ENCODE measurements at places on chromosomes 6 and 20.
A peak's percentile ranks its signal among the peaks of the same experiment; 100 is the strongest.

DNA sequence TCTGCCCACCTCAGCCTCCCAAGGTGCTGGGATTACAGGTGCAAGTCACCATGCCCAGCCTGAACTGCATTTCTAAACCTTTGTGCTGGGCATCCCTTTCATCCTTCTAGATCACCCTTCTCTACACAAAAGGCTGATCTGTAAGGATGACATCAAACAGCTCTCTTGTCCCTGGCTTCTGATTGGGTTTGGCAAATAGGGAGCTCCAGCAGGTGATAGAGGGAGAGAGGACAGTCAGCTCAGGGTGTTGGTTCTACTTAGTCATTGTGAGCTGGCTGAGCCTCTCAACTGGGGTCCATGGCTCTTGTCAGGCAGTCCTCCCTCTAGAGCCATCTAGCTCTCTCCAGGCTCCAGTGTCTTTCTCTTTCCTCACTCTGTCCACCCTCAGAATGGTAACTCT is 237.6 kb upstream of the JARID2 start:
- no peak for DNase-seq

DNA sequence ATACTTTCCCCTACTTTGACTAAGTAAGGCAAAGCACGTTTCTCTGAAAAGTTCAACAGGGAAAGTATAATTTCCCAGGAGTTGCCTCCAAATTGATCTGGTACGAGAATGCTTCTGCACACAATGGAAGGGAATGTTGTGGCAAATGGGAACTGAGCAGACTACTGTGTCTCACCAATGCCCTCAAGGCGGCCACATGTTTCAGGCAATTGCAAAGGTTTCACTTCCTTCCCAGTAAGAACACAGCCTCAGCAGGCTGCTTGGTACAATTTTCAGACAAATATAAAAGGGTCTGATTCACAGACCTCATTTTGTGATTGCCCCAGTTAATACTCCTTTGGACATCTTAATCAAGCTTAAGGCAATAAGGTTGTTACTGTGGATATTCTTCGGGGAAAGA is 71.2 kb downstream of the KIAA0319 start:
- DNase-seq: no peak

DNA sequence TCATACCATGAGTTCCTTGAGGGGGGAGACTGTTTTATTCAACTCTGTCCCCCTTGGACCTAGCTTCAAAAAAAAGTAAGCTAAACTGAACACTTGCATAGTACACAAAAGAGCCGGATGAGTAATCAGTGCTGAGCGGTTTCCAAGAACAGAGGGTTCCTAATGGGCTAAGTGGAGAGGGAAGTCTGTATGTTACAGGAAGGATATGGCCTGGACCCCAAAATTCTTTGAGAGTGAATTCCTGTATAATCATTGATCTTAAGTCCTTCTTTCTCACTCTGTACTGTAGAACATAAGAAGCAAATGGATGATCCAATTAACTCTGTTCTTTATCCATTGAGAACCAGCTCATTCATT is 324.7 kb upstream of the CNR1 start:
- DNase-seq: no peak

DNA sequence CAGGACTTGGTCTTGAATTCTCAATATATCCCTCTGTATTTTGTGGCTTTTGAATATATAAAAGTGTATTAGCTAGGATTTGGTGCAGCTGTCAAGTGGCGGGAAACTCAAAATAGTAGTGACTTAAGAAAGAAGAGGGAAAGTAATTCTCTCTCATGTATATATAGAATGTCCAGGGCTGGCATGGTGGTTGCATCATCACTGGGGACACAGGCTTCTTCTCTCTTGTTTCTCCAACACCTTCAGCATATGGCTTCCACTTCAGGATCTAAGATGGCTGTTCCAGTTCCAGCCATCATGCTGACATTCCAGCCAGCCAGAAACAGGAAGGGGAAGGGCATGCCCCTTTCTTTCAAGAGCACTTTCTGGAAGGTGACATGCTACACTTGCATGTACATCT is 11.8 kb upstream of the GPR6 start:
- no peak for DNase-seq

DNA sequence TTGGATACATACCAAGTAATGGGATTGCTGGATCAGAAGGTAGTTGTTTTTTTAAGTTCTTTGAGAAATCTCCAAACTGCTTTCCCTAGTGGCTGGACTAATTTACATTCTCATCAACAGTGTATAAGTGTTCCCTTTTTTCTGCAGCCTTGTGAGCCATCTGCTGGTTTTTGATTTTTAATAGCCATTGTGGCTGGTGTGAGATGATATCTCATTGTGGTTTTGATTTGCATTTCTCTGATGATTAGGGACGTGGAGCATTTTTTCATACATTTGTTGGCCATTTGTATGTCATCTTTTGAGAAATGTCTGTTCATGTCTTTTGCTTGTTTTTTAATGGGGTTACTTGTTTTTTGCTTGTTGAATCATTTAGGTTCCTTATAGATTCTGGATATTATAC is 34.8 kb downstream of the TOP1 start:
- no peak for DNase-seq

DNA sequence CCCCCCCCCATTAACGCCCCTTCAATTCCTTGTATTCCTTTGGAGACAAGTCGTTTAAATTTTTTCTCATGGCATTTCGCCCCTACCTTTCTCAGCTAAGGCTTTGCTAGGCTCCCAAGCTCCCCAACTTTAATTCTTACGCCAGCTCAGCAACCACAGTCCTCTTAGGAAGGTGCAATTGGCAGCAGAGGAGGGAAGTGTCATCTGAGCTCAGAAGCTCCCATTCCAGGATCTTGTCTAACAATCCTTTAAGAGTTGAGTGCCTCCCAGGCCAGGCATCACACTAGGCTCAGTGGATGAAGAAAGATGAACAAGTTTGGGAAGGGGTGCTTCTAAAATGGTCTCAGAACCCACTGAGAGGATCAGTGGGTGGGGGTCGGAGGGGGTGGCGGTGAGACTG is 131.2 kb upstream of the AKAP12 start:
- DNase-seq: no peak

DNA sequence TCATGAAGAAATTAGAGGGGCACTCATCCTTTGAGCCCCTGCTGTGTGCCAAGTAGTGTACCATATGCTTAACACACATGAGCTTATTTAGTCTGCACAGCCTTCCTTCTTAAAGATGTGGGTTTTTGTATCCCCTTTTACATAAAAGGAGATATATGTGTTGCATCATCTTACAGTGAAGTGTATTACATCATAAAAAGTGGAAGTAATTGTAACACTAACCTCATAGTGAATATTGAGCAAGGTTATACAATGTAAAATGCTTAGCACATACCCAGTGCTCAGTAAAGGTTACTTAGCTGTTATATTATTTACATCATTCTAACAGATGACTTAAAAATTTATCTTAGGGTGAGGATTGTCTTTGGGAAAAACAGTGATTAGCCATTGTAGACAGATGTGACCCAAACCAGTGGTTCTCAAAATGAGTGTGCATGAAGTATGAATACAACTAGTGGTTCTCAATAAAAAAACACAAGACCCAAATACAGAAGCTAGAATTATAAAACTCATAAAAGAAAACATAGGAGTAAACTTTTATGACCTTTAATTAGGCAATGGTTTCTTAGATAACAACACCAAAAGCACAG is 3.8 kb upstream of the PIGU start:
- DNase-seq: no peak

GRCh38 chr6:167839343-167839742 is 12.6 kb downstream of the AFDN start:
- DNase-seq: no peak

DNA sequence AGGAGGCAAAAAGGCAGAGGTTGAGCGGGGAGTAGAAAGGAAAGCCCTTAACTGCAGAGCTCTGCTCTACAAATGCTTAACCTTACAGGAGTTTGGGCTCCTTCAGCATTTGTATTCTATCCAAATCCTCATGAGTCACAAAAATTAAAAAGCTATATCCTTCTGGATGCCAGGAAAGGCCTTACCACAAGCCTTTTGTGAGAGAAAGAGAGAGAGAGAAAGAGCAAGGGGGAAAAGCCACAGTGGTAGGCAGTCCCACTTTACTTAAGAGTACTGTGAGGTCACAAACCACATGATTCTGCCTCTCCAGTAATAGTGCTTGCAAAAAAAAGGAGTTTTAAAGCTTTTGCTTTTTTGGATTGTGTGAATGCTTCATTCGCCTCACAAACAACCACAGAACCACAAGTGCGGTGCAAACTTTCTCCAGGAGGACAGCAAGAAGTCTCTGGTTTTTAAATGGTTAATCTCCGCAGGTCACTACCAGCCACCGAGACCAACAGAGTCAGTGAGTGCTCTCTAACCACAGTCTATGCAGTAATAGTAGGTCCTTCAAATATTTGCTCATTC is at the start of gene RUNX2:
Gene RUNX2, plus strand, starts transcription at position 375 of the 567 bp plus-strand sequence. CDS start 397 bp downstream, outside the sequence.
- DNase-seq: no peak

DNA sequence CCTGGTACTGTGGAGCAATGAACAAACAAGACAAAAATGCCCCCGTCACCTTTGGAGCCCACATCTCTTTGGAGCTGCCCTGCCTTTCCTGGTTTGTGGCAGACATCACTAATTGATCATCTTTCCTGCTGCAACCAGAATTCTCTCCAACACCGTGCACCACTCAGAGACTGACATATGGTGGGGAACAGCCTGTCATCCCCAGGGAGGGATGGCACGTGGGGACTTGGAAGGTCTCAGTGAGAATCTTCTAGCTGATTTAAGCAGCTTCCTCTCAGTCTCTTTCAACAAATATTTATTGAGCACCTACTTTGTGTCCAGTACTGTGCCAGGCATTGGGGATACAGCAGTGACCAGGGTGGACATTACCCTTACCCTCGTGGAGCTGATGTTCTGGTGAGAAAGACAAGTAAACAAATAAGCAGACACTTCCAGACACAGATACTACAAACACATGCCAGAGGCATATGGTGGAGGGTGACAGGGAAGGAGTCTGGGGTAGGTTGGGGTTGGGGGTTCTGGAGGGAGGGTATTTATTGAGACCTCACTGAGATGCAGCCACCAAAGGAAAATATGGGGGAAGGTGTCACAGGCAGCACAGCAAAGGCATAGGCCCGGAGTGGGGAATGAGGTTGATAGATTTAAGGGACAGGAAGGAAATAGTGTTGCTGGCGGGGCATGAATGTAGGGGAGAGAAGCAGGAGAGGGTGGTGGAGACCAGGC is 82.3 kb downstream of the CEBPB start:
- no peak for DNase-seq

- no peak for DNase-seq
Observed at GRCh38 chr6:87723170-87724078, 21.4 kb upstream of the AKIRIN2 start.

DNA sequence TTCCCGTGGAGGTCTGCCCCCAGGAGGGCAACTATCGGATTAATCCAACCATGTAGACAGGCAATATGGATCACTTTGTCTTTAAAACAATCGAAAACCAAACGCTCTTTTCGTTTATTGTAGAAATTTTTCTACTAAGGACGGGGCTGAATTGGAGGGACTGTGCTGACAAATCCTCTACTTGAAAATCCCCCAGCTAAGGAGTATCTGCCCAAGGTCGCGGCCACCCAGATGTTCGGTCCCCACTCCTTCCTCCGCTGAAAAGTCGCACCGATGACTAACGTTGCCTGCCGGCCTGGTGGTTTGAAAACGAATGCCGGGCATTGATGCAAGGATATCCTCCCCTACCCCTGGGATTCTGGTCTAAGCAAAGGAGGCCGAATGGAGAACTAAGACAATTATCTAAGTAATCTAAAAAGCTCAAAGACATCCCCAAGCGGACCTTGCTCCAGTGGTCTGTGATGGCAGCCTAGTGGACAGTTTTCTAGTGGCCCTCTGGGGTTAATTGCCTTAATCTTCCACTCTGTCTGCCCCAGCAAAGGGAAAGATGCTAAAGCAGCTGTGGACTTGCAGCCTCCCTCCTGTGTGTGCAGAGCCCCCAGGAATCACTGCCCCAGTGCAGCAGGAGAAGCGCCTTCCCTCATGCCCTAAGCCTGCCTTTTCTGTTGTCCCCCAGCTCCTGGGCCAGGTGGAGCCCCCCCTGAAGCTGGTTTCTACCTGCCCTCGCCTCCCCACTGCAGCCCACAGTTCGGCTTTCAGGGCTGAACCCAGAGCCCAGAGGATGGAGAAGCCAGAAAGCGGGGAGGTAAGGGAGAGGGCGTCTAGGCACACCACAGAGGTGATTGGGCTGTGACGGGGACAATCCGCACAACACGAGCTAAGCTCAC is 3.6 kb upstream of the FOXC1 start:
- no peak for DNase-seq

DNA sequence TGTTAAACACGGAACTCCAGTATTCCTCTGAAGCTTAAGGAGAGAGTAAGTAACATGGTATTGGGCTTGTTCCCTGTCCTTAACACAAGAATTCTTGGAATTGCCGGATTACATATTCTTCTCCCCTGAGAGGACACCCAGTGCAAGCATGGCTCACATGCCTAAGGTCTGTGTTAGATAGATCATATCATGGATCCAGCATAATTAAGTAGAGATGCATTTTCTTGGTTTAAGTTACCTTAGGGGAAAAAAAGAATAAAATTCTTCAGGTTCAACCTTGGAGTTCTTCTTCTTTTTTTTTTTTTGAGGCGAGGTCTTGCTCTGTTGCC is 53.9 kb downstream of the AKAP12 start:
- no peak for DNase-seq

- peak; percentile 70 for DNase-seq
Observed at GRCh38 chr6:11732036-11732631, 46.5 kb downstream of the ADTRP start.

DNA sequence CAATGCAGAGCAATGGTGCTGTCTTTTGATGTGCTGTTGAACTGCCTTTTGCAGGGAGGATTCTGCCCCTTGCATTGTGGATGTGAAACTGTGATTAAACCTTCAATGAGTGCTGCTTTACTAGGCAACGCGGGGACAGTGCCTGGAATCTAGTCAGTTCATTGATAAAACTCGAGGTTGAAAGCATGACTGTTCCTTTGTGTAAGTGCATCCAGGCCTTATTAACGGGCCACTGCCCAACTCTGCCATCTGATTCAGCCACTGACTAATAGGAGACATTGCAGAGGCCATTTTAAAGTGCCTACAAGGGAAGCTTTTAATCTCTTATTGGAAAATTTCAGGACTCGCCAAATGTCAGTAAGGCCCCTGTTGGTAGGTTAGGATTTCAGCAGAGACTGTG is 49.3 kb downstream of the SLC35F1 start:
- DNase-seq: no peak

DNA sequence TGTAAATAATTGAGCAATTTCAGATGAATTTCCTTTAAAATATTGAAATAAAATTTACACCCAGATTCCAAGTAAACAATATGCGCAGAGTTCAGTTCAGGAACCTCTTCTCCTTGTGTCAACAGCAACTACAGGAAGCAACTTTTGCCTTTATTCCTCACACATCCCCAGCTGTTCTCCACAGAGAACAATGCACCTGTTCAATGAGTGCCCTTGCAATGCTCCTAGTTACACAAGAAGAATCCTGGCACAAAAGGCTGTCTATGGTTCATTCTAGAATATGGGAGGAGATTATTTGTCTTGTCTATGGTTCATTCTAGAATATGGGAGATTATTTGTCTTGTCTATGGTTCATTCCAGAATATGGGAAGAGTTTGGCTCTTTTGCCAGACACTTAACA is 454.9 kb downstream of the BTBD3 start:
- DNase-seq: no peak

DNA sequence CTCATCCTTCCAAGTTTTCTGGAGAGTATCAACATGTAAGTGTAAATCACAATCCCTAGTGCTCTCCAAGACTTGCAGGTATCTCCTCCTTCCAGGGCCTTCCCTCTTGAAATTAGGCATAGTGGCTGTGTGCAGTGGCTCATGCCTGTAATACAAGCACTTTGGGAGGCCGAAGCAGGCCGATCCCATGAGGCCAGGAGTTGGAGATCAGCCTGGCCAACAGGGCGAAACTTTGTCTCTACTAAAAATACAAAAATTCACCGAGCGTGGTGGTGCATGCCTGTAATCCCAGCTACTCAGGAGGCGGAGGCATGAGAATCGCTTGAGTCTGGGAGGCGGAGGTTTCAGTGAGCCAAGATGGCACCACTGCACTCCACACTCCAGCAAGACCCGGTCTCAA is 9.4 kb upstream of the ANGPT4 start:
- no peak for DNase-seq

Measured in stimulated activated naive CD4-positive, alpha-beta T cell treated with Interleukin-2 at 50 U/mL for 16 hours (primary cell).